Caudate nucleus (tissue), 63 donors: ENCODE measurements at places on chromosomes 7 and 10.

DNA sequence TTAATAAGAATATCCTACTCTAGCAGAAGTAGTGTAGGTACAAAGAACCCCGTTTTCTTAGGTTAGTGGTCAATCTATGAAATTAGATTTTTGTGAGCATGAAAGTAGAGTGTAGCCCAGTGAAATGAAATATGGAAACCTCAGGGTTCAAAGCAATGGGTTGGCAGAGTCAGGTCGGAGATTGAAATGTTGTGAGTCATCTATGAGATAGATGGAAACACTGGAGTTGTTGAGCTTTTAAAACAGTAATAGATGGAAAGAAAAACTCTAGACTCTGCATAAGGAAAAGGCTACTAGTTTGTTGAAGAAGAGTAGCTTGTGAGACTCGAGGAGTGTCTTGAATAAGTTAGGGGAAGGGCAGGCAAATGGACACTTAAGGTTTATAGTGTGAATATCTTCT lies 251.9 kb downstream of the EXOC4 start:
- no peak for DNase-seq

- no peak for DNase-seq
Measured at GRCh38 chr7:117188376-117188775, 134.5 kb downstream of the WNT2 start.

- DNase-seq, result no peak
Measured at GRCh38 chr7:27091941-27092818, 3.6 kb downstream of the HOXA1 start.

- DNase-seq, result no peak
Measured at GRCh38 chr7:22640269-22640668, 86.7 kb upstream of the IL6 start.

- no peak for DNase-seq
Measured at GRCh38 chr7:96729820-96730219, 20.2 kb upstream of the SEM1 start.

- no peak for DNase-seq
Measured at GRCh38 chr10:110349831-110350230, 45.1 kb upstream of the SMNDC1 start.

DNA sequence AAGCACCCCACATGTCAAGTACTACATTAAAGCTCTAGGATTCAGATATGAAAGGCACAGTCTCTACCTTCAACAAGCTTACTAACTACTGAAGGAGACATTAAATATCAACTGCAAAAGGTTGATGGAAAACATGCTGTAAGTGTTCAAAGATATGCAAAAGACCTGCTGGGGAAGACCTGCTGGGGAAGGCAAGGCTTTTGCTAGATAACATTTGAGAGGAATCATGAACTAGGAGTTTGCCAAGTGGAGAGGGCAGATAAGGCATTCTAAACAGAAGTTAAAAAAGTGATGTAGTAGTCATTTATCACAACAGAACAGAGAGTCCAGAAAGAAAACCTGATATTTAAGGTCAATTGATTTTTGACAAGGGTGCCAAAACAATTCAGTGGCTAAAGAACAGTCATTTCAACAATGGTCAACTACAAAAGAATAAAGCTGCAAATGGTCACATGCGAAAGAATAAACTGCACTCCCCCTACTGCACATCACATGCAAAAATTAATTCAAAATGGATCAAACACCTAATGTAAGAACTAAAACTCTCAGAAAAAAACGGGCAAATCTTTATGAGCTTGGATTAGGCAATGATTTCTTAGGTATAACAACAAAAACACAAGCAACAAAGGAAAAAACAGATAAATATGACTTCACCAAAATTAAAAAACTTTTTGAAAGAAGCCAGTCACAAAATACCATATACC lies 23.0 kb upstream of the MSS51 start:
- no peak for DNase-seq

DNA sequence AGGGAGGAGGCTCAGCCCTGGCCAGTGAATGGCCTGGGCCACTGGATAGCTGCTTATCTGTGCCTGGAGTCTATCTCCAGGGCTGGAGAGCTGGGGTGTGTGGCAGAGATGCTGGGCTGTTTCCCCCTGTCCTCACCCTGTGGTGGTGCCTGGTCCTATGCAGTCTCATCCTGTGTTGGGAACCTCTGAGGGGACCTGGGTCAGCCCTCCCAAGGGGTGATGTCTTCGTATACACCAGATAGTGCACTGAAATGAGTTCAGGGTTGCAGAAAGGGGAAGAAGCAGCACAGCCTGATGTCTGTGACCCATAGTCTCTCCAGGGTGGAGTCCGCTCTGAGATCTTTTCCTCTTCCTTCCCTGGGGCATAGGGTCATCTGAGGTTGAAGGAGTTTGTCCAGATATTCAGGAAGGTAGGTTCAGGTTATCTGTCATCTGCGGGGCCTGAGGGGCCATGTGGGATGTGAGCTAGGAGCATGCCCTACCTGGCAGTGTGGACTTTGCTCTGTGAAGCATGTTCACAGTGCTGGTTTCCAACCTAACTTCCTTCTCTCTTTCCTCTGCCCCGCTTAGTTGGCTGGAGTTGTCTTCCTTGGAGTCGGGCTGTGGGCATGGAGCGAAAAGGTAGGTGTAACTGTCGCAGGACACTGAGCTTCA lies 33.4 kb upstream of the SH2D4B start:
- no peak for DNase-seq

GRCh38 chr7:762885-763284 lies 35.8 kb upstream of the PRKAR1B start:
- DNase-seq, result no peak

DNA sequence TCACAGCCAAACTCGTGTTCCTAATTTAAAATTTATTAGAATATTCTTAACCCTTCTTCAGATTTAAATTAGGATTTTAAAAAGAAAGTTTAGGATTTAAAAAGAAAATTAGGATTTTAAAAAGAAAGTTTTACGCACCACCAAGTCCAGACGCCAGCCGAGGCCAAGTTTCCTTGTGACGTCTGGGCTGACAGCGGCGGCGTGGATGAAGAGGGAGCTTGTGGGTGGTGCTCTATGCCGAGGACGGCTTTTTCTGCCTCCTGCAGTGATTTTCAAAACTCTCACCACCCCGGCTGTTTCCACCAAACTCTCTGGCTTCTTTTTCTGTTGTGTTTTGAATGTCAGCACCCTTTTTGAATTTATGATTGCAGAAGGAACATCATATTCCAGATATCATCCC lies 252.9 kb downstream of the DNAJB6 start:
- DNase-seq, result no peak

GRCh38 chr7:15326044-15326644 lies 235.7 kb downstream of the AGMO start:
- no peak for DNase-seq

- no peak for DNase-seq
Measured at GRCh38 chr10:106765241-106765754, 399.2 kb downstream of the SORCS1 start.

- DNase-seq, result no peak
Measured at GRCh38 chr7:130367836-130368746, 12.2 kb upstream of the CPA1 start.

DNA sequence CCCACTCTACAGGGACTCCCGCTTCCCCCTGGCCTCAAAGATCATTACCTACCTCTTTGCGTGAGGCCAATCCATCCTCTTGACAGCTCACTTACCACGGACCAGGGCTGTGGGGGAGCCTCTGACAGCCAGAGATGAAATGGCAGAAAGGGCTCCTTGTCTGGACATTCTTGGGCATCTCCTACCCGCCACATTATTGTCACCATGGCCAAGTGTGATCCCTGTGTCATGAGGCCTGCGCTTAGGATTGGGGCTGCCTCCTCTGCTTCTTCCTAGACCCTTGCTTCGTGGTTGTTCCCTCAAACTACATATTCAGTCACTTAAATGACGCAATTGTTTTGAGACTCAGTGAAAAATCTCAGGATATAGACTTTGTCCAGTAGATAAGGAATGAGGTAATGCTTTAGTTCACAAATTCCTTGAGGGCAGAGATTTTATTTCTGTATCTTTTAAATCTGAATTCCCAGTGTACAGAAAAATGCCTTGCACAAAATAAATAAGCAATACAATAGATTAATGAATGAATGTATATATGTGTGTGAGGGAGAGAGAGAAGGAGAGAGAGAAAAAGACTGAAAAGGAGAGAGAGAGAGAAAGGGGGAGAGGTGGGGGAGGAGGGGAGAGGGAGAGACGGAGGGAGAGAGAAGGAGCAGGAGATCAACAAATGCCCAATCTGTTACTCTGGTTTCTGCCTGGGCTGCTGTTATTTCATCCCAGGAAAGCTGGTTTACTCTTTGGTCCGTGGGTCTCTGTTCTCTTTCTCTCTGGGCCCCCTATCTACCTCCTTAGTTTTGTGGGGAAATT lies 159.0 kb downstream of the PLXNA4 start:
- DNase-seq, result no peak

DNA sequence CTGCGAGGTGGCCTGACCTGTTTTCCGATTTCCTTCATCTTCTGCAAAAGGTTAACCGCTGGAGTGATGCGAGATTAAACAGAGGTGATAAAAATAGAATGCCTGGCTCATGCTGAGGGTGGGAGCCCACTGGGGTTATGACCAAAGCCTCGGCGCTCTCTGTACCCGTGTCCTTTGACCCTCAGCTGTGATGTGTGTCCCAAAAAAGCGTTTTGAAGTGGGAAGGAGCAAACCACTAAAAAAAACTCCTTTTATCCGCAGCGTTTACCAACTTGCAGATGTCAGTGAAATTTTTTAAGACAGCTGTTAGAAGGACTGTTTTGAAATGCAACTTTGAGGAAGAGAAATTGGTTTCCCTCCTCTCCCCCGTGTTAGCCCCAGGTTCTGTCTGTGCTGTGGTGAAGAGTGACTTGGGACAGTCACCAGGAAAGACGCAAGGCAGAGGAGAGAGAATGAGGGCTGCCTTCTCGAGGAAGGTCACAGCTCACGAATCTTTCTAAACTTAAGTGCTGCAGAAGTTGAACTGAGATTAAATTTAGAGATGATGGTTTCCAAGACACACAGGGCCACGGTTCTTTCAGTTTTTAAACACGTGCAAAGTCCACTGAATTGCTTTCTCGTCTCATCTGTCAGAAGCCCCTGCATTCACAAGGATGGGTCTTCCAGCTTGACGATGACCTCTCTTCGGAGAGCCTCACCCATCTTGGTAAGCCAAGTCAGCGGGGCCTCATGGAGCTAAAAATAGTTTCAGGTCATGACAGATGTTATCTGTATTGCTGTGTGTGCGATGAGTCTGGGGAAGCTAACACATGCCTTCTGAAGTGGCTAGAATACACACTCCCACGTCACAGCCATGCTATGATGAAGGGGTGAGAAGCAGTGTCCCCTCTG lies 27.6 kb downstream of the AMZ1 start:
- DNase-seq, result no peak

- no peak for DNase-seq
Measured at GRCh38 chr10:130017631-130018022, 53.6 kb upstream of the EBF3 start.

- no peak for DNase-seq
Measured at GRCh38 chr7:55431898-55432297, 66.8 kb downstream of the LANCL2 start.

DNA sequence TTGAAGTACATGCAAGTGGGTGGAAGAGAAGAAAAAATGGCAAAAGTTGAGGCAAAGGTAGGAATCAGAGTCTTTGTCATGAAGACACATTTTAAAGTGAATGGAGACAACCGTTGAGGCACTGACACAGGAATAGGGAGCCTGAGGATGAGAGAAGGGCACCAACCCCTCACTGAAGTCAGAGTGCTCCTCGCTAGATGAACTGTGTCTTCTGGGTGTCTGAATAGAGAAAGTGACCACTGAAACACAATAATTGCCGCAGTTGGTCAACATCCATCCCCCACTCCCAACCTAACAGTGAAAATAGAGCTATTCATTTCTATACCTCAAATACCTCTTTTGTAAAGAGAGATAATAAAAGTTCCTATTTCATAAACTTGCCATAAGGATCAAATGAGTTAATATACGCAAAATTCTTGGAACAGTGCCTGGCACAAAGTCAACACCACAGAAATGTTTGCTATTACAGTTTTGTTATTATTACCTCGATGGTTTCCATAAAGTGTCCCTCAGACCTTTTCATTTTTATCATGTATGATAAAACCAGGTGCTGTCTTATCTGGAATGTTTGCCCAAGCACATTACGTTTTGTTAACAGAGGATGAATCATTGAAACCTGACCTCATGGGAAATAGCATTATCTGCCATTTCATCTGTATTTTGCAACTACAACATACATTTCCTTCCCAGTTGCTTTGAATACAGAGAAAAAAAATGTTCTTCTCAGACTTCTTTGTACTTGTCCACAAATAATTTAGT lies 61.8 kb upstream of the SP4 start:
- no peak for DNase-seq

DNA sequence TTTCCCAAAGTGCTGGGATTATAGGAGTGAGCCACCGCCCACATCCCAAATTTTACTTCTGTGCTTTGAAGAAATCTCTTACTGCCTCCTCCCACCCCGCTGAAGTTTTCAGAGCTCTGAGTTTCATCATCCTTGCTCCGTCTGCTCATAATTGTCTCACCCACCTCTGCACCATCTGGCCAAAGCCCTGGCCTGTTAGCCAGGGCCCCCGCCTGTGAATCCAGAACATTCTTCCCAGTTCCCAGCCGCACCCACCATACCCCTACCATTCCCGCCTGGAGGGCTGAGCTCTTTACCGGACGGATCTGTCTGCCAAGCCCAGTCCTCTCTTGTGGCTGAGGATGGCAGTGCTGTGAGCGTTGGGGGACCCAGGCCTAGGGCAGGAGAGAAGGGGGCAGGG lies 14.5 kb downstream of the SSC4D start:
- no peak for DNase-seq

DNA sequence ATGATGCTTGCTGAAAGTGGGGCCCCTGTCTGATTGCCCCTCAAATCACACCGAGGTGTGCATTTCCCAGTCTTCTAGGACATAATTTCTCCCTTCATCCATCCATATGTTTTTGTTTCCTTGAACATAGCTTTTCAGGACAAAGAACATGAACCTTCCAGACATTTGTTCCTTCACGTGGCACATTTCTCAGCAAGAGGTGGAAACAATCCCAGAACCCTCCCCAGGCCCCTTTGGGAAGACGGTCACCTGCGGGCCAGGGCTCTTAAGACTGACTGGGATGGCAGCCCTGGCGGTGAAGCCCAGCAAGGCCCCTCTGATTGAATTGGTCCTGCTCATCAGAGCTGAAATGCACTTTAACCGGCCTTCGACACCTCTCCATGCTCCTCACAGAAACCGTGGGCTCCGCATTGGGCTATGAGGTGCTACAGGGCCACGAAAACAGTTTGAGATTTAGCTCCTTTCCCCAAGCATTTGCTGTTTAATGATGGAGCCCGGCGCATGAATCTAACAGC lies 522.5 kb upstream of the DPP6 start:
- DNase-seq, result no peak

DNA sequence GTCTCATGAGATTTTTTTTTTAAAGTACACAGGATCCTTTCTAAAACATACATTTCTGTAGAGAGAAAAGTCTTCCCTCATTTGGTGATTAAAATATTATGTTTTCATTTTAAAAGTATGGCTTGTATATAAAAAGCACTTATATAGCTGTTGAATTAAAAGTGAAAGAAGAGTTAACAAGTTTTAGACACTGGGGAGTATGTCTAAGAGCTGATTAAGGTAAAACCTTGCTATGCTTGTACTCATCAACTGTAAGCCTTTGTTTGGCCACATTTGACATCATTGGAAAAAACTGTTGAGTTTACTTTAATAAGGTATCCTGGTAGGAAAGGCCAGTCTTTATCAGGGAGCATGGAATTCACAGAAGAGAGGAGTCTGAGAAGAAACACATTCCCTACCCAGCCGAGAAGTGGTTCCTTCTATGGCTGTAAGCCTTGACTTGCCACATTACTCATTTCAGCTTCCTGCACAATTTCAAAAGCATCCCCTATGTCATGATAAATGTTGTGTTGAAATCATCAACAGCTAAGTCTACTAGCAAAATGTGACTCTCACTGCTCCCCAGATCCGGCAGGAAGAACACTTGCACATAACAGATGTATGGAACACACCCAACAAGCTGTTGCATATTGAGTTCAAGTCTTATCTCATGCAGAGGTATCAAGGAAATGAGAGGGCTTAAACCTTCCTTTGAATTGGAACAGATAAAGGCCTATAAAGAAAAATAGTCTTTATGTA lies 171.8 kb upstream of the CDK1 start:
- DNase-seq, result no peak
